ENCODE measurements at places on chromosomes 13 and 19.
A peak's percentile ranks its signal among the peaks of the same experiment; 100 is the strongest.

DNA sequence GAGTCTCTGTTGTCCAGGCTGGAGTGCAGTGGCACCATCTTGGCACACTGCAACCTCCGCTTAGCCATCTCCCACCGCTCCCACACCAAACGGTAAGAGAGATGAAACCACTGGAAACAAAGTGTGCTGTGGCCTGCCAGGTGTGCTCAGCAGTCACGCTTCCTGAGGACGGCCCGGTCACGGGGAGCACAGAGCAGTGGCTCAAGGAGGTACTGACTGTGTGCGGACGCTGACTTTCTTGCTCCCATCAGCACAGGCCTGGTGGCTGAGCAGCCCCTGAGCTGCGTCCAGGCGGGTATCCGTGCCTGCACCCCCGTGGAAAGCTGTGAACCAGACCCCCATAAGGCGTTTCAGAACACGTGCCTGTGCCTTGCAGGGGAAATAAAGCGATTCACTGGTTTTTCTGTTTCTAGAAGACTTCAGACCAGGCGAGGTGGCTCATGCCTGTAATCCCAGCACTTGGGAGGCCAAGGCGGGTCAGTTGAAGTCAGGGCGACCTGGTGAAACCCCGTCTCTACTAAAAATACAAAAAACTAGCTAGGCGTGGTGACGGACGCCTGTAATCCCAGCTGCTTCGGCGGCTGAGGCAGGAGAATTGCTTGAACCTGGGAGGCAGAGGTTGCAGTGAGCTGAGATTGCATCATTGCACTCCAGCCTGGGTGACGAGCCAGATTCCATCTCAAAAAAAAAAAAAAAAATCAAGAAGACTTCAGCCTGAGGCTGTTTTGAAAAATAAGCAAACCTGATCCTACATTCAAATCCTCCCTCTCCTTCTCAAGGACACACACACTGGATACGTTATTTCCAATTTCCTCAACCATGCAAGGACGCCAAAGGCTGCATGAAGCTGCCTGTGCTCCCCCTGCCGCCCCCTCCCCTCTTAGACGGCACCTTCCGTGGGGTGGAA, 25.5 kb downstream of the ADPRHL1 start:
- no peak for DNase-seq

GRCh38 chr13:57346786-57347185, 179.8 kb downstream of the PRR20E start:
- DNase-seq: no peak

DNA sequence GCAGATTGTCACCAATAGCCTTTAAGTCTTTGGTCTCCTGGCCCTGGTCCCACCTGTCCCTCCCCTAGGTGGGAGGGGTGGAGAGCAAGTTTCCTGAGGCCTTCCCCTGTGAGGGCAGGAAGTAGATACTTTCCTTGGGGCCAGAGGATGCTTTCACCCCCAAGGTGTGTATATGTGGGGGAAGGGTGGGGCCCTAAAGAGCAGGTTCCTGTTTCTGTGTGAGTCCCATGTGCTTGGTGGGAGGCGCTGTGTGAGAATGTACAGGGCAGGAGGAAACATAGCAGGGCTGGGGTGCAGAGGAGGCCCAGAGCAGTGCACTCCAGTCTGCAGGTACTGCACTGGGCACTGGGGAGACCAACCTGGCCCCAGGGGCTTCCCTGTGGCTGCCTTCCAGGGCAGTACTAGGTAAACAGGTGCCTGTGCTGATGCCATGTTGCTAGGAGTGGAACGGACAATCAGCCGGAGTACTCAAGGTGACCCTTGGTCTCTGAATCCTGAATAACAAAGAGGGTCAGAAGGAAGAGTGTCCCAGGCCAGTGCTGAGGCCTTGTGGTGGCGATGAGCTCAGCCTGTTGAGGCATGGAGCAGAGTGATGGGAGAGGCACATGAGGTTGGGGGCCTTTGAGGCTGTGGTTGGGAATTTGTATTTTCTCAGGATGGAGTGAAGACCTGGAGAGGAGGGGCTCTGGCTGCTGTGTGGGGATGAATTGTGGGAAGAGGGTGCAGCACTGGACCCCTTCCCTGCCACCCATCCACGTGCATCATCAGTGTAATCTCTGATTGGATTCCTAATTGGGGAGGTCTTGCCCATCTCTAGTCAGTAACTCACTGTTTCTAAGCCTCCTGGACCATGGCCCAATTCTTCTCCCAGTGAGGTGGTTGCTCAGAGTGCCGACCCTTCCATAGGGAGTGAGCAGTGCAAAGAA, 5.1 kb downstream of the EGLN2 start:
- DNase-seq: no peak

DNA sequence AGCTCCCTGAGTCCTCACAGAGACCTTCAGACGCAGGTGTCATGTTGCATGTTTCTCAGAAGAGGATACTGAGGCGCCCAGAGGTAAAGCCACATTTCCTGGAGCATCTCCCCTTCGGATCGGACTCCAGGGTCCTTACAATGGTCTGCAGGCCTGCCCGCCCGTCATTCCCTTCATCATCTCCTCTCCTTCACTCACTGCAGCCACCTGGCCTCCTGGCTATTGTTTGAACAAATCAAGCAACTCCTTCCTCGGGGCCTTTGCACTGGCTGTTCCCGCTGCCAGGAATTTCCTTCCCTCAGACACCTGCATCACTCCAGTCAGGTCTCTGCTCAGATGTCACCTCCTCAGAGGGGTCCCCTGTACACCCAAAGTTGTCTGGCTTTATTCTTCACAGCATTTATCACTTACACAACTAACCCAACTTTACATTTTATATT, 20.3 kb downstream of the CEACAM16 start:
- DNase-seq: no peak

- DNase-seq: no peak
Observed at GRCh38 chr19:18122860-18123795, 25.6 kb downstream of the MAST3 start.

DNA sequence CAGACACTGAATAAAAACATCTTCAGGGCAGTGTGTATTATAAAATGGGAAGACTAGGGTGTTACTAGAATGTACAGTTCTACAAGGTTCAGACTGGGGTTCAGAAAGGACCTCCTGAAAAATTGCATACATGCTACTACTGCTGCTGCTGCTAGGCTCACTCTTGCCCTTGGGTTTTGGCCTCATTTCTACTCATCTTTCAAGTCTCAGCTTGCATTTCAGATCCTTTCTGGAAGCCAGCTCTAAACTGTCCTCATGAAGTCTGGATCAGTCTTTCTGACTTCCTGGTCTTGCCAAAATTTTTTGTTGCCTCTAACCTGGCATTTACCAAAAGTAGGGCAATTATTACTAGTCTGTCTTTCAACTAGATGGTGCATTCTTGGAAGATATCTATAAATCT, 393.3 kb downstream of the DIAPH3 start:
- no peak for DNase-seq

- DNase-seq: no peak
Observed at GRCh38 chr19:4633140-4633967, 6.0 kb upstream of the TNFAIP8L1 start.

- DNase-seq: no peak
Observed at GRCh38 chr19:4970558-4971423, 1.9 kb downstream of the KDM4B start.

- peak; percentile 76 for DNase-seq
Observed at GRCh38 chr19:10388957-10389356, 8.6 kb upstream of the TYK2 start.

DNA sequence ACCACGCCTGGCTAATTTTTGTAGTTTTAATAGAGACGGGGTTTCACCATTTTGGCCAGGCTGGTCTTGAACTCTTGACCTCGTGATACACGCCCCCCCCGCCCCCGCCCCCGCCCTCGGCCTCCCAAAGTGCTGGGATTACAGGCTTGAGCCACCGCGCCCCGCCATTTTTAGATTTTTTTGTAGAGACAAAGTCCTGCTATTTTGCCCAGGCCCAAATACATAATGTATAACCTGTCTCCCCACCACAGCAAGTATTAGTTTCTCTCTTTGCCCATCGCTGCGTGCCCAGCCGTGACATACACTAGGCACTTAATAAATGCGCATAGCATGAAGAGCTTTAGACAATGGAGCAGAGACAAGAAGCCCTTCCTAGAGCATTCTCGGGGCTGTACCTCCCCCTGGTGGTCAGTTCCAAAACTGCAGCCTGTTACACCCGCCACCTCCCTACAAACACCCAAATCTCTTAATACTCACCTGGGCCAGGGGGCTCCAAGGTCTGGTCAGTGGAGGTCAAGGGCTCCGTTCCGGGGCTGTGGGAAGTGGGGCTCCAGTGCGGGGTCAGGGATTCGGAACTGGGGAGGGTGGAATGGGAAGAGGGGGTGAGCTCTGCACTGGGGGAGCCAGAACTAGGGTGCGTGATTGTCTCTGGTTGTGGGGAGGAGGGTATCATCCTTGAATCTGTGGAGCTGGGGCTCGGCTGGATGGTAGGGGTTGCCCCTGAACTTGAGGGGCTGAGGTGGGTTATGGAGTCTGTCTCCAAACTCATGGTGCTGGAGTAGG, 22.5 kb downstream of the IQCN start:
- DNase-seq: peak; percentile 31

DNA sequence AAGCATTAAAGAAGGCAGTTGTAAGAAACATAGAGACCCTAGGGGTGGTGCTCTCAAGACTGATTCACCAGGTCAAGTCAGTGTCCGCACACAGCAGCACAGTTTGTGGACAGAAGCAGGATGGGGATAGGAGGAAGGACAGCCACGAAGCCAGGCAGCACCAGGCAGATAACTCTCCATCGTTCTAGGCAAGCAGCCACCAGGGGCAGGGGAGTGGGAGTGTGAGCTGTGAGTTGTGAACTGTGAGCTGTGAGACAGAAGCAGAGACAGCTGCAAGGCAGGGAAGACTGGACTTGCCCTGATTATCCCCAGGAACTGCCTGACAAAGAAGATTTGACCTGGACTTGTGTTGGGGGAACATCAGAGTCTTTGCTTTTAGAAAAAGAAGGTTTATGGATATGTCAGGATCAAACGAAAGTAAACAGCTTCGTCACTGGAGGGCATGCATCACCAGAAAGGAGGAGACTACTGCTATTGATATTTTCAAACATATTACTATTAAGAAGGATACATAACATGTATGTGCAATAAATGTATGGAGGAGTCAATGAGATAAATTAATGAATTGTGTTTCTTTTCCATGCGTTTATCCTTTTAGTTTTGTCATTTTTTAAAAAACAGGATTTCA, 286.1 kb downstream of the IRS2 start:
- no peak for DNase-seq

DNA sequence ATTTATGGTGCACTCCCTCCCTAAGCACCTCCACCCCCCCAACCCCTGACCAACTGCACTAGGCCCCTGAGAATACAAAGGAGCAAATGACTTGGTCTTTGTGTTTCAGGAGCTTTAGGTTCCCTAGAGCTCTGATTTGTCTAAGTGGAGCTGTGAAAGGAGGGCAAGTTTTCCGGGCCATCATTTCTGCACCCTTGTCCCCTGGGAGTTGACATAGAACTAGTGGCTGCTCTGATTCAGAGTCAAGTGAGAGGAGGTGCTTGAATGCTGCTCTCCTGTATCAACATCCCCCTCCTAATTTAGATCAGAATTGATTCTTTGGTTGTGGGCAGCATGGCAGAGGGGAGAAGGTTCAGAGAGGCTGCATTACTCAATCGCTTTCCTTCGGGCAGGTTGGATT, 391.6 kb downstream of the KCNRG start:
- DNase-seq: no peak

DNA sequence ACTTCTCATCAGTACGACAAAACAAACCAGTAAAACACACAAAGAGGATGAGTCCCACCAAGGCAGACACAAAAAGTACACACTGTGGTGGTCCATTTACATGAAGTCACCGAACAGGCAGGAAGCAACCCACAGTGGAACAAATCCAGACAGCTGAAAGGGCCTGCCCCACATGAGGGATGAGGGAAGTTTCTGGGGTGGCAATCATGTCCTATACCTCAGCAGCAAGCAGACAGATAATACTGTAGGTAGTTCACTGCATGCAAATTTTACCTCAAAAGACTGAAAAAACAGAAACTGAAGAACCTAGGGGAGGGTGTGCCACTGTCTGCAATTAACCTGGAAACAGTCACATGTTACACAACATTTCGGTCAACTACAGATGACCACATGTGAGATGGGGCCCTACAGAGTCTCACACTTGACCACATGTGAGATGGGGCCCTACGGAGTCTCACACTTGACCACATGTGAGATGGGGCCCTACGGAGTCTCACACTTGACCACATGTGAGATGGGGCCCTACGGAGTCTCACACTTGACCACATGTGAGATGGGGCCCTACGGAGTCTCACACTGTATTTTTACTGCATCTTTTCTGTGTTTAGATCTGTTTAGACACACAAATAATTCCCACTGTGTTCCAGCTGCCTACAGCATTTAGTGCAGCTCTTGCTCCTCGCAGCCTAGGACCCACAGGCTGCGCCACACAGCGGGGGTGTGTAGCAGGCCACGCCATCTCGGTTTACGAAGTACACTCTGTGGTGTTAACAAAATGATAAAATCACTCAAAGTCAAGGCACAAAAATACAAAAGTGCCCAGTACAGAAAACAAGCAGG, 22.2 kb downstream of the PCID2 start:
- no peak for DNase-seq

DNA sequence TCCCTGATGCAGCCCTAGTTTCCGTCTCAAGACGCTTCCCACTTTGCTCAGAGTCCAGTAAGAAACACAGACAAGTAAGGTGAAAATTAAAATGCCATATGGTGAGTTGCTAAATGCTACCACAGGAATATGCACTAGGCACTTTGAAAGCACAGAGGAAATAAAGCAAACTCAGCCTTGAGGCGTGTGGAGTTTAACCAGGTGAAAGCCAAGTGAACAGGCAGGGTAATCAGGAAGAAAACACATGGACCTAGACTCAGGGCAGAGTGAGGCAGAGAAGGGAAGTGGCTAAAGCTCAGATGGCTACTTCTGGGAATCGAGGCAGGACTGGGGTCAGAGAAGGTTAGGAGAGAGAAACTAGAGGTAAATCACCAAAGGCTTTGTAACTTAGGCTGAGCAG, 5.4 kb upstream of the UBL3 start:
- no peak for DNase-seq

GRCh38 chr13:39768962-39769361, 113.5 kb downstream of the COG6 start:
- no peak for DNase-seq

DNA sequence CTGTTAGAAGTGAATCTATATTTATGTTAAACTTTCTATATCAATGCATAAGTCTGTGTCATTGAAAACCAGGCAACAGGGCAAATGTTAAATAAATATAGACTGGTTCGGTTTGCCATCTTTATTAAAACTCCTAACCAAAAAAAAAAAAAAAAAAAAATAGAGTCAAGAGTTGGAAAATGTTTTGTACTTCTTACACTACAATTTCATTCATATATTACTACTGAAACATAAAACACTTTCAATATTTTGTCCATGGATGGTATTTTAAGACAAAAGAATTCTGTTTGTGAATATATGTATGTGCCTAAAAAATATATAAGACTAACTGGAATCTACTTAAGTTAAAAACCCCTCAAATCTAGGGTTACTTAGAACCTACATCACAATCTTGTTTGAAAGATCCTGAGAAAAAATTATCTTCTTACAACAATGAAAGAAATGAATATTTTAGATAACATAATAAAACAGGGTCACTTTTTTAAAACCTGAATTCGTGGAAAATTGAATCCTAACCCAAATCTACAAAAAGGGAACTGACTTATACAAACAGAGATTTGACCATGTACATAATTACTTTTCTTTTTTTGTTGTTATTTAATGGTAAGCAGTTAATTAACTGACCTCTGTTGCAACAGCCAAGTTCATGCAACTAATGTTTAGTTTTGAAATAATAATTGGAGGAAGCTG, 5.1 kb downstream of the DACH1 start:
- no peak for DNase-seq

All from thoracic aorta (tissue), 2 donors.